GM04504 (cell line): ENCODE measurements at places on chromosomes 16 and 17.

GRCh38 chr16:15055141-15056053, 477 bp downstream of the NTAN1 start:
- no peak for DNase-seq

DNA sequence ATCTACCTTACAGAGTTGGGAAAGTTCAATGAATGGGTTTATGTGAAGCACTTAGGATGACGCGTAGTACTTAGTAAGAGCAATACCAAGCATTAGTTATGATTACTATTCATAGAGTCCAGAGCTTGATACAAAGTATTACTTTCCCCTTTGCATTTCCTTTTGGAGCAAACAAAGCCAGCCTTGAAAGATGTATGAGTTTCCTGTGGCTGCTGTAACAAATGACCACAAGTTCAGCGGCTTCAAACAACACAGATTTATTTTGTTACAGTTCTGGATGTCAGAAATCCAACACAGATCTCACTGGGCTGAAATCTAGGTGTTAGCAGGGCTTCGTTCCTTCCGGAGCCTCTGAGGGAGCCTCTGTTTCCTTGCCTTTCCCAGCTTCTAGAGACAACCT, 8.6 kb upstream of the MLYCD start:
- DNase-seq = no peak

- DNase-seq = no peak
Observed at GRCh38 chr17:77106874-77107358, 33.9 kb upstream of the SEC14L1 start.

DNA sequence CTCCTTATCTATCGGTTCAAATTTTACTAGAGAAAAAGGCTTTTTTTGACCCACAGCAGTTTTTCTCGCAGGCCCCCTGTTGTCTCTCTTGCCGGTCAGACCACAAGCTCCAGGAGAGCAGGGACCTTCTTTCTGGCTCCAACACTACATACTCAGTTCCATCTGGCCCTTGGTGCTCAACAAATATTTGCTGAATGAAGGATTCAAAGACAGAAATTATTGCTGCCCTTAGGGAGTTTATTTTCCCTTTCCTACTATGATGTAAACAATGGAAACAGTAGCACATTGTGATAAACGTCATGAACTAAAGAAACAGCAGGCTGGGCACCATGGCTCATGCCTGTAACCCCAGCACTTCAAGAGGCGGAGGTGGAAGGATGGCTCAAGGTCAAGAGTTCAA, 59.0 kb upstream of the ATP2A3 start:
- DNase-seq = no peak

DNA sequence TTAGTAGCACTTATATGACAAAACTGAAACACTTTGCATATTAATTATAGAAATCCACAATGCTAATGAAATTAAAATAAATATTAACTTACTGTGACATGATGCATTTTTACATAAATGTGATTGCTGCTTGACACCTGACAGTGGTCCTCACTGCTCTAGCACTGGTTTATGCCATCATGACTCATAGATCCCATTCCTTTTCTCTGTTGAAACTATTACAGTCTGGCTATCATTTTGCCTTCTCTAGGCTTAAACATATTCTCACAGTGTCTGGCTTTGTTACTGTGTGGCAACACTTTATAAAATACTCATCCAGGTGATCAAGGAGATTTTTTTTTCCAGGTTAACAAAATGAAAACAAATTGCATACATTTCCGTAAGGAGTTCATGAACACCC, 108.0 kb downstream of the MRTFB start:
- DNase-seq = no peak

GRCh38 chr16:67246756-67247191, 507 bp downstream of the FHOD1 start:
- no peak for DNase-seq

DNA sequence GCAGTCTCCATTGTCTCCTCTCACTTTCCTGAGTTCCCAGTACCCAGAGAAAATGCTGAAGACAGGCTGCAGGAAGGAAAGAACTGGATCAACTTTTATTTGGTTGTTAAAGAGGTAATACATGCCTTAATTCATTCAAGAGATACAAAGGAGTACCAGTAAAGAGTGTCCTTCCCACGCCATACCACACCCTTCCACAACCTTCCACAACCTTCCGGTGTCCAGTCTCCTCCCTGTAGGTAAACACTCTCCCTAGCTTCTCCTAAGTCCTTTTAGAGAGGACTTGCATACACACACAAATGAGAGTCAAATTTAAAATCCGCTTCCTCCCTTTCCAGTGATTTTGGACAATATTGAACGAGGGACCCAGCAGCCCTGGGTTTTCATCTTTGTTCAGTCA, 2.8 kb upstream of the CA7 start:
- DNase-seq = no peak

DNA sequence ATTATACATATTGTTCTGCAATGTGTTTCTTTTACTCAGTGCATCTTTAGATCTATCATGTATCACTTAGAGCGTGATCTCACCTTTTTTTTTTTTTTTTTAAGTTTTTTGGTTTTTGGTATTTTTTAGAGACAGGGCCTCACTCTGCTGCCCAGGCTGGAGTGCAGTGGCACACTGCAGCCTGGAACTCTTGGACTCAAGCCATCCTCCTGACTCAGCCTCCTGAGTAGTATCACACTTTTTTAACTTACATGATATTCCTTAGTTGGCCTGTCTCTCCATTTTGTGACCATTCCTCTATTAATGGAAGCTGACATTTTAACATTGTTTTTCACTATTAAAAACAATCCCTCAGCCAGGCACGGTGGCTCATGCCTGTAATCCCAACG, 4.7 kb upstream of the MPO start:
- no peak for DNase-seq

GRCh38 chr17:62895320-62896301, 70.4 kb upstream of the TANC2 start:
- DNase-seq = no peak

- DNase-seq = no peak
Observed at GRCh38 chr17:61556224-61557188, 34.5 kb downstream of the NACA2 start.

GRCh38 chr17:4460661-4461060, 26.9 kb downstream of the SPNS3 start:
- no peak for DNase-seq

DNA sequence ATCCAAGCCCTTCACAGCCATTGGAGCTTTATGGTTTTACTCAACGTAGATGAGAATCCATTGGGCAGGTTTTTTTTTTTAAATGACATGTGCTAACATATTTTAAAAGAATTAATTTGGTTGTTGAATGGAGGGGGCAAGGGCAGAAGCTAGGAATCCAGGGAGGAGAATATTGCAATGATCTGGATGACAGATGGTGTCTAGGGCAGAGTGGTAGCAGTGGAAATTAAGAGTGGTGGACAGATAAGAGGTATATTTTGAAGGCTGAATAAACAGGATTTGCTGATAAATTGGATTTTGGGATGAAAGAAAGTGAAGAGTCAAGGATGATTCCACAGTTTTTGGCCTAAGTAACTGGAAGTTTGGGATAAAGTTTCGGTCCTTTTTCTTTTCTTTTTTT, 54.8 kb upstream of the DHX40 start:
- DNase-seq = no peak

- DNase-seq = peak; percentile 30
Observed at GRCh38 chr17:80512233-80512632, 32.4 kb upstream of the RPTOR start.

DNA sequence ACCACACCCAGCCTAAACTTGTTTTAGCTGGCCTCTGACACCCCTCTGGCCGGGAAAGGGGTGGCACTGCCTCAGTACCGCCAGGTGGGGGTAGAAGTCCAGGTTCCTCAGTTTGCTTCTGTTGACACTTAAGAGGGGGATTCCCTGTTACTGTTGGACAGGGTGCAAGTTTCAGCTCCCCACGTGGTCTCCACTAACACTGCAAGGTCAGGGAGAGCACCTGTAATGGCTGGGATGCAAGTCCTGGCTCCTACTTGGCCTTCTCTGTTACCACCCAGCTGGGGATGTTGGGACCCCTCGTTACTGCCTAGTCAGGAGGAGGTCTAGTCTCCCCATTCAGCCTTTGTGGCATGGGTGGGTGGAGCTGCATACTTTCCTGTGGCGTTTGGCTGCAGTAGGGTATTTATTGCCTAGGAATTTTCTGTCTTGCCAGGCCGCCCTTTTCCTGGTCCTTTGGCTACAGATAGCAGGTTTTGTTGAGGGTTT, 10.6 kb upstream of the MFAP4 start:
- no peak for DNase-seq

- peak; percentile 2 for DNase-seq
Observed at GRCh38 chr16:24568392-24568791, 29.0 kb downstream of the RBBP6 start.

DNA sequence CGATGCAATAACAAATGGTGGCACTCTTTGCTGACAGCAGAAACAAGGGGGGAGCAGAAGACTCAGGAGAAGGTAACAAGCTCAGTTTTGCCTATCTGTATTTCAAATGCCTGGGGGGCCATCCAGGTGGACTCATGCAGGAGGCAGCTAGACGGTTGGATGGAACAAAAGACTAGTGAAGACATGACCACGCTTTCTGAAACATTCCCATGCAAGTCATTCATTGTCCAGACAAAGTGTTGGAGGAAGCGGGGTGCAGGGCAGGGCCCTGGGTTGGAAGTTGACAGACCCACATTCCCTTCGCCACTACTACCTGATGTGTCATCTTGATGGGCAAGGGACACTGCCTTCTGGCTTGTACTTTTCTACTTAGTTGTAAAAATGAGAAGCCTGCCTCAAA, 29.8 kb upstream of the CRYBA1 start:
- DNase-seq = no peak

- DNase-seq = no peak
Observed at GRCh38 chr17:78138204-78139060, 7.8 kb upstream of the C17orf99 start.

DNA sequence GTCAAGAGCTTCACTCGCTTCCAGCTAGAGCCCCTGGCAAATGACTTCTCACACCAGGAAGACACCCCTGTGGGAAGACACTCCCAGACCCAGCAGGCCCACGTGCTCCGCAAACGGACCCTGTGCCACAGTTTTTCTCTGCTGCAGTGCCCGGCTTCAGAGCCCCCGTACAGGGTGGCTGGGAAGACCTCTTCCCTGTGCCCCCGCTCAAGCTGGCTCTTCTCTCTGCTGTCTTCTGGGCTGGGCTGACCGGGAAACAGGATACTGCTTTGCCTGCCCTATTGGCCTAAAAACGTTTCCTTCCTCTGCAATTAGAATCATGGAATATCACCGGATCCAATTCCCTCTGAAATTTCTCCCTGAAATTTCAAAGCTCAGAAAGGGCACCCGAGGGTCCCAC, 63.7 kb upstream of the CRHR1 start:
- DNase-seq = no peak

DNA sequence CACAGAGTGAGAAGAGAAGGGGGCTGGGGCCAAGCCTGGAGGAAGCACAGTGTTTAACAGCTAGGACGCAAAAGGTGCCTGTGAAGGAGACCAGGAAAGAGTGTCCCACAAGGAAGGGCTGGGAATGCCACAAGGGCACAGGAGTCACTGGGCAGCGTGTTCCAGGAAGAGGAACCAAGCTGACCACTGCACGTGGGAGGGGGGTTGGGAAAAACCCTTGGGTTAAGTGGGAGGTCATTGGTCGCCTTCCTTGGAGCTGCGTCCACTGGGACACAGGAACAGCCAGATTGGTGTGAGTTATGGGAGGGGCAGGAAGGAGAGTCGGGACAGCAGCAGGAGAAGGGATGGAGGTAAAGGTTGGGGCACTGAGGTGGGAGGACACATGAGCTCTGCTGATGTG, 12.9 kb downstream of the TTYH2 start:
- DNase-seq = no peak

DNA sequence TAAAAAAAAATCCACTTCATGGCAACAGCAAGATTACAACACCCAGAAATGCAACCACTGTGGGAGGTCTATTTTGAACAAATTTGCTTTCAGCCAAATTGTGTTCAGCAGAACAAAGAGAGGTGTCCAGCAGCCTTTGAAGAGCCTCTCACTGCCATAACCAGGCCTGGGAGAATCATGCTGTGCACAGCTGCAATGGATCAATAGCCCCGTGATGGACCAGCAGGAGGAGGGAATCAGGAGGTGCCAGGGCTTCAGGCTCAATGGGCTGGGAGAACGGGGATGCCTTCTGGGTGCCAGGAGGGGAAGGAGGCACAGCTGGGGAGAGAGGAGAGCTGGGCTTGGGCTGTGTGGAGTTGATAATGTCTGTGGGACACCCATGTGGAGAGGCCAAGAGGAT, 366.2 kb upstream of the EEF2KMT start:
- DNase-seq = no peak

- peak; percentile 2 for DNase-seq
Observed at GRCh38 chr17:36703860-36704266, 102.5 kb downstream of the MRM1 start.

DNA sequence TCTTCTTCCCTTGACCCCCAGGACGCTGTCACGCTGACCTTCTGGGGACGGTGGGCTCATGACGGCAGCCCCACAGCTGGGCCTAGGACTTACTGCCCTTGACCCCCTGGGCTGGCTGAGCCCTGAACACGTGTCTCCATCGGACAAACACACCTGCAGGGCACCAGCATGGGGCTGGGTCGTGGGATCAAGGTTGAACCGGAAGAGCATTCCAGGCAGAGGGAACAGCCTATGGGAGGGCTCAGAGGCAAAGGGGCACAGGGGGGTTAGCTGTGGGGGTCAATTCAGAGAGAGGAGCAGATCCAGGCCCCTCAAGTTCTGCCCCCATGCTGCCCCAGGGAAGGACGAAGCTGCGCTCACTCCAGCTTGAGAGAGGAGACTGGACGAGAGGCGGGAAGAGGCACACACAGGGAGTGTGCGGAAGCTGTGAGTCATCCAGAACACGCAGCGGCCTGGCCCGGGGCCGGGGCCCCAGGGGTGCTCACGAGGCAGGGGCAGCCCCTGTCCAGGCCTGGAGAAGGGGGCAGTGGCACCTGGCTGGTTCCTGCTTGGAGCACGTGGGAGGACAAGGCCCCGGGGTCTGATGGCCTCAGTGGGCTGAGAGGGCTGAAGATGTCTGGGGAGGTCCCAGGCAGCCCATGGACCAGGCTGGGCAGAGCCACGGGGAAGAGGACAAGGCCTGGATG, 9.9 kb downstream of the SSTR5 start:
- no peak for DNase-seq

DNA sequence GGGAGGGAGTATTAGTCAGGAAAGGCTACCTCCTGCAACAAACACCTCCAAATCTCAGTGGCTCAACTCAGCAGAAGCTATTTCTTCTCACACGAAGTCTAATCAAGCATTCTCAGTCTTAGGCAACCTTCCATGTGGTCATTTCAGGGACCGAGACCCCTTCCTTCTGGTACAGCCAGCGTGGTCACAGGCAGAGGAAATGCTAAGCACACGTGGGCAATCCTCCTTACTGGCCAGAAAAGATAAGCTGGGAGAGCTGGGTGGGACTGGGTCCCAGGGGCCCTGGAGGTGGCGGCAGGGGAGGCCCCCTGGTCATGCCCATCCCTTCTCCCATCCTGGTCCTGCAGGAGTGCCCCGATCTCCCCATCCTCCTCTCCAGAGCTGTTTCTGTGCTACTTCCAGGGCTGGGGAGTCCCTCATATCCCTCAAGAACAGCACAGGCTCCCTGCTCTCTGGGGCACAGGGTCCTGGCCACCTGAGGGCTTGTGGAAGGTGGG, 5.7 kb upstream of the CX3CL1 start:
- DNase-seq = no peak

DNA sequence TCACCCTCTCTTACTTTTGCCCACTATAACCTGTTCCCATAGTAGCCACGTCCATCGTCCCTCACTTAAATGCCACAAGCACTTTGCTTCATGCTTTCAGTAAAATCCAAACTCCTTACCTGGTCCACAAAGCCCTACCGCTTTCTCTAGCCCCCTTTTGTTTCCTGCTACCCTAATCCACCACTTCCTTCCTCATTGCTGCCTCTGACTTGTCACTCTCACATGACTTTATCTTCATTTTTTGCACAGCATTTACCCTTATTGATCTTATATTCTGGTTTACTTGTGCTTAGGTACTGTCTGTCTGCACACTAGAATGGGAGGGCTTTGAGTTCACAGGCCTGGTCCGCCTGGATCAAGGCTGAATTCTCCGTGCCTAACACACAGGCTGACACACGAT, 340.0 kb downstream of the XYLT1 start:
- no peak for DNase-seq
